ENCODE measurements at places on chromosomes 6 and 20.

DNA sequence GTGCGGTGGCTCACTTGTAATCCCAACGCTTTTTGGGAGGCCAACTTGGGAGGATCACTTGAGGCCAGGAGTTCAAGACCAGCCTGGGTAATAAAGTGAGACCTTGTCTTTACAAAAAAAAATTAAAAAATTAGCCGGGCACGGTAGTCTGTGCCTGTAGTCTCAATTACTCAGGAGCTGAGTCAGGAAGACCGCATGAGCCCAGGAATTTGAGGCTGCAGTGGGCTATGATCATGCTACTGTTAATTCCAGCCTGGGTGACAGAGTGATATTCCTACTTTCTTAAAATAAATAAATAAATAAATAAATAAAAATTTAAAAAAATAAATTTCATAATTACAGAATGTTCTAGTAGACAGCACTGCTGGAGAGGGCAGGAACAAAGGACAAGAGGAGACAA lies 62.4 kb downstream of the DST start:
- DNase-seq = no peak

- no peak for DNase-seq
These were observed 220.4 kb downstream of the PLCB1 start for GRCh38 chr20:8352486-8352885.

- DNase-seq = no peak
These were observed 54.2 kb downstream of the SYNDIG1 start for GRCh38 chr20:24523661-24524060.

GRCh38 chr20:914727-915498 lies 1.2 kb downstream of the ANGPT4 start:
- no peak for DNase-seq

DNA sequence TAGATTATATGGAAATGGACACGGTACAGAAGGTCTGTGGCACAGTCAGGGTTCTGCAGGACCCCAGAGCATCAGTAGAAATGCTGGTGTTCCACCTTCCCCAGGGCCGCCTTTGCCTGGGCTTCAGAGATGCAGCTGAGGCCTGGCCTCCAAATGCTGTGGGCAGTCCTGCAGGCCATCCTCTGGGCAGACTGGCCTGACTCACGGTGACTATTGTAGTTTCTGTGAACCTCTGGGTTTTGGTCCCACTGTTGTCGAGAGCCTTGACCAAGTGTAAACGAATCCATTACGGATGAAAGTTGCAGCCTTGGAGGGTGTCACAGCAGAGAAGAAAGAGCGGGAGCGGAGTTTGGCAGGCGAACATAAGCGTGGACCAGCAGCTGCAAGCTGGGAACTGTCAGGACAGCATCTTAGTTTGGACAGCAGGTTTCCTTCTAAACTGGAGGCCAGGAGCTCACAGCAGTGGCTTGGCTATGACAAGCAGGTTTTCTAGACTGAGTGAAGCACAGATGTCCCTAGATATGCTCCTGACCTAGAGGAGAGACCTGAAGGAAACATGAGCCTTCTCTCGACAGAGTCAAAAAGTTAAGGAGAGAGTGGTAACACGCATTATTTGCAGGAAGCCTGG lies 46.2 kb upstream of the BCLAF1 start:
- DNase-seq = no peak

DNA sequence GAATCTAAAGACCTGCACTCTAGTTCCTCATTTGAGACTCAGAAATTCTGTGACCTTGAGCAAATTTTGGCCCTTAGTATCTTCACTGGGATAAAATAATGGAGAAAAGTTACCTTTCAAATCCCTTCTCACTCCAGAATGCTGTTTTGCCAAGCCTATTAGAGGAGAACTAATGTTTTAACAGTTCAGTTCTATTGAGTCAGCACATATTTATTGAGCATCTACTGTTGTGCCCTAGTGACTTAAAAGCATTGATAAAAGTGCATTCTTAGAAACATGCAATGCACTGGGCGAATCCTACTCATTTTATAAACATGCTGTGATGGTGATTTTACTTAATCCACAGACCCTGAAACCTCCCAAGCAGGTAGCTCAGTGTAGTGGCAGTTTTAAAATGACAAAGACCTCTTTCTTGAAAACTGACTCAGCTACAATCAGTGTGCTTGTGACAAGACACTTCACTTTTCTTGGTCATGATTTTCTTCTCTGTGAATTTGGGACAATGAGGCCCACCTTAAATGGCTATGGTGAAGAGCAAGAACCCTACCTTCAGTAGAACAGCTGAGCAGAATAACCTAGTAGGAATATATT lies 312.0 kb downstream of the ALDH8A1 start:
- DNase-seq = no peak

- no peak for DNase-seq
These were observed 46.3 kb downstream of the CYP39A1 start for GRCh38 chr6:46606338-46606737.

DNA sequence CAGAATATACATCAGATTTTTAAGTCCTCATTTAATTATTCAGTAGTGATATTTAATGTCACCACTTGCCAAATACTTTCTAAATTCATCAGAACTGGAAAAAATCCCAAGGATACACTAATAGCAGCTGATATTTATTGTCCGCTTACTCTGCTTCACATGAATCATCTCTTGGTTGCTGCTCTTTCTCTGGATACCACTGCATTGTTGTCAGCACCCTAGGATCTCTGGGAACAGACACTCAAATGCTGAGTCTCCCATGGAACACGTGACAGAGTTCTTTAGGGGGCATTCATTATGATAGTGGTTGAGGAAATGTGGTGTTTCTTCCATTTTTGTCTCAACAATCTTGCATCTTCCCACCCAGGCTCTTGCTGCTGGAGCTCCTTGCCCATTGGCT lies 318.0 kb downstream of the RFPL4B start:
- no peak for DNase-seq

DNA sequence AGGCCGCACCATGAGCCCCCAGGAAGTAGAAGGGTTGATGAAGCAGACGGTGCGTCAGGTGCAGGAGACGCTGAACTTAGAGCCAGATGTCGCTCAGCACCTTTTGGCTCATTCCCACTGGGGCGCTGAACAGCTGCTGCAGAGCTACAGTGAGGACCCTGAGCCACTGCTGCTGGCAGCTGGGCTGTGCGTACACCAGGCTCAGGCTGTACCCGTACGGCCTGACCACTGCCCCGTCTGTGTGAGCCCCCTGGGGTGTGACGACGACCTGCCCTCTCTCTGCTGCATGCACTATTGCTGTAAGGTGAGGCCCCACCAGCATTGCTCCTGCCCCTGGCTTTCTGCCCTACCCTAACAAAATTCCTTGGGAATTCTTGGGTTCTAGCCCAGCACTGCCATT lies 13.1 kb downstream of the DNPH1 start:
- DNase-seq = no peak

DNA sequence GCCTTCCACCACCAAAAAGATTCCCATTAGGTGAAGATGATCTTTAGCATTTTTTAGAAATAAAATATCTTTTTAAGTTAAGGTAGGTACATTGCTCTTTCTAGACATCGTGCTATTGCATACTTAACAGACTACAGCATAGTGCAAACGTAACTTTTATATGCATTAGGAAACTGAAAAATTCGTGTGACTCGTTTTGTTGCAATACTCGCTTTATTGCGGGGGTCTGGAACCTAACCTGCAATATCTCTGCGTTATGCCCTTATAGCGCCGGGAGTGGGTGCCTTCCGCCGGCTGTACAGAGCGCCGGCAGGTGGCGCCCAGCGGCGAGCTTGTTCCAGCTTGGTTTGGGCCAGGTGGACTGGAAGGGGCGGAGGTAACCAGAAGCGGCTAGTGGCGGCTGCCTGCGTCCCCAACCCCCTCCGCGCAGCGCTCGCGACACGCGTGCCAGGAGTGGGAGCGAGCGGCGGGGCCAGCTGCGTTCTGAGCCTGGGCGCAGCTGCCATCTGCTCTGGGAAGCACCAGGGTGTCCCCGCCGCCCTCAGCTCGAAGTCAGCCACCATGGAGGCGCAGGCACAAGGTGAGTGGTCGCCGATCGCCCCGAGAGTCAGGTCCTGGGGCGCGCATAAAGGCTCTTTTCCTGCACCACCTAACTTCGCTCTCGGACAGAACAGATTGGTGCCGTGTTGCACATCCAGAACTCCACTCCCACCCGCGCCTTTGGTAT lies at the start of gene TPD52L1:
Gene TPD52L1 (plus strand): TSS at position 383 of the 727 bp plus-strand sequence. CDS start 179 bp downstream, at position 562.
- peak; percentile 81 for DNase-seq

DNA sequence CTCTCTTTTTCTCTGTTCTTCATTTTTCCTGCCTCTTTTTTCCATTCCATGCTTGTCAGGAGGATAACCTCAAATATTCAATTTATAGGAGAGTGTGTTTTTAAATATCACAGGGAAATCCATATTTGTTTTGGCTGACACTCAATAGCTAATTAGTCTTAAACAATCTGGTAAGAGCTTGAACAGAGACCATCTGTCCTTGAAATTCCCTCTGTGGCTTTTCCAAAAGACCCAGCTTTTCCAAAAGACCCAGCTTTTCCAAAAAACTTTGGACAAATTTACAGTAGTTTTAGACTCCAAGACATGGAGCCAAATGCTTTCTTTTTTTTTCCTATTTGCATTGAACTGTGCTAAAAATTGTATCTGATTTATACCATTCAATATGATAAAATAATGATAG lies 127.4 kb upstream of the FAM83B start:
- DNase-seq = no peak

DNA sequence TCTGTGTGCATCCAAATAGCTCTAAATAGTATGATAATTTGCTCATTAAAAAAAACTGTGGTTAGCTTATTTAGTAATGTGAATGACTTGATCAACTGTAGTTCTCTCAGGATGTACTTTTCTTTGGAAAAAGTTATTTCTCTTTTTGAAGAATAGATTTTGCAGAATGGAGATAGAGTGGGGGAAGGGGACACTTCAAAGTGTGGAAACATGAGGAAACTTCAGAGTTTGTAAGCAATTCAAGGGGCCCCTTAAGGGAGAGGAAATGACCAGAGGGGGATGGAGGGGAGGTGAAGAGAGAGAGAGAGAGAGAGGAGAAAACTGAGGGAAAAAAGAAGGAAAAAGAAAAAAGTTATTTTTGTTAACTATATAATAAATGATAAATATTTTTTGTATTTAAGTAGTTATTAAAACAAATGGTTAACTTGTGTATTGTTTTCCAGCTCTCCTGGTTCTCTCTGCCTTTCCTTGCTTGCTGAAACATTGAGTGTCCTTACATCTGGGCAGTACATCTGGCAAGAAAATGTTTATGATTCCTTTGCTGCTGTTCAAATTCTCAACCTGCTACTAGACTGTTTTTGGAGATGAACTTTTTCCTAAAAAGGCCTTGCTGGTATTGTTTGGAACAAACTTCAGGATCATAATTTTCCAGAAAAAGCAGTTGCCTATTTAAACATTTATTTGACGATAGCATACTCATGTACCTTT lies 497.5 kb upstream of the CITED2 start:
- DNase-seq = no peak

DNA sequence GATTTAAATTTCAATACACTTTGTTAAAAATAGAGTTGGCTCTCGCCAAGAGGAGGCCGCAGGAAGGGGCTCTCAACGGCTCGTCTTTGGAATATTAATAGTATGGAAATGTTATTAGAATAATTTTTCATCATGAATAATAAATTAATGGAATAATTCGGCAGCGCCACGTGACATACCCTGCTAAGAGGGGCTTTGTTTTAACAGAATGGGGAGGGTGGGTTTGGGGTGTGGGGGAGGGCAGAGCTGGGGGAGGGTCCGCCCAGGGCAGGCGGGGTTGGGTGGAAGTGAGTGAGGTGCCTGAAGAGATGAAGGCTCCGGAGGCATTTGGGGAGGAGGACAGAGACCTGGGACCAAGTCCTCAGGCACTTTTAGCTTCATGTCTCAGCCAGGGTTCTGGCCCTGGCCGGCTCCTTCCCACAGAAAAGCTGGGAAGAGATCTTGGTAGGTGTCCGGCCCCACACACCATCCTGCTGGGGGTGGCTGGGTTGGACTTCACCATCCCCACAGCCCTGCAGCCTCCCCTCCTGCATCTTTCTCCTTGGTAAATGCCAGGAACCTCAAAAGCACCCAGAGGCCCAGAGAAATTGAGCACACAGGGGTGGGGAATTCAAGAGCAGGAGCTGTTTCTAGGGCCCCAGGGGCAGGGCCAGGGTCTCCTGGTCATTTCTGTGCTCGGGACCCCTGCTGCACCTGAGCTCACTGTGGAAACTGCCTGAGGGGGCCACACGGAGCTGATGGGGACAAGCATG lies 93.6 kb upstream of the BHLHE23 start:
- peak; percentile 1 for DNase-seq

- peak; percentile 76 for DNase-seq
These were observed 1.5 kb downstream of the SIGLEC1 start for GRCh38 chr20:3710703-3711483.

- DNase-seq = no peak
These were observed 27.9 kb downstream of the NTSR1 start for GRCh38 chr20:62736407-62737071.

DNA sequence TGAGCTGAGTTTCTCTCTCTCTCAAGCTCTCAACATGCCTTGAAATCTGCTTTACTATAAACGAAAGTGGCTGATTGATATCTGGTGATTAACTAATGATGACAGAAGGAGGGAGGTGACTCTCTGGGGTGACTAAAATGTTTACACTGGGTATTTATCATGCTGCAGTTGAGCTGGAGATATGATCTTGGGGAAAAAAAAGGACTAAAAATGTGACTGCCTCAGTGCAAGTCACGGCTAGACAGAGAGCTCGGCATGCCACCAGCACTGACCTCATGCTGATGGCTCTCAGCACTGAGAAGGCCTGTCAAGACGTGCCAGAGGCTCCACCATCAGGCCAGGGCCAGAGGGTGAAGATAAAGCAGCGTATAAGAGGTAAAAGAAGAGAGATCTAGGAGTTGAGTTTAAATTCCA lies 103.1 kb upstream of the SPACA1 start:
- peak; percentile 72 for DNase-seq

GRCh38 chr20:60543598-60543997 lies 585.4 kb downstream of the CDH26 start:
- DNase-seq = no peak

DNA sequence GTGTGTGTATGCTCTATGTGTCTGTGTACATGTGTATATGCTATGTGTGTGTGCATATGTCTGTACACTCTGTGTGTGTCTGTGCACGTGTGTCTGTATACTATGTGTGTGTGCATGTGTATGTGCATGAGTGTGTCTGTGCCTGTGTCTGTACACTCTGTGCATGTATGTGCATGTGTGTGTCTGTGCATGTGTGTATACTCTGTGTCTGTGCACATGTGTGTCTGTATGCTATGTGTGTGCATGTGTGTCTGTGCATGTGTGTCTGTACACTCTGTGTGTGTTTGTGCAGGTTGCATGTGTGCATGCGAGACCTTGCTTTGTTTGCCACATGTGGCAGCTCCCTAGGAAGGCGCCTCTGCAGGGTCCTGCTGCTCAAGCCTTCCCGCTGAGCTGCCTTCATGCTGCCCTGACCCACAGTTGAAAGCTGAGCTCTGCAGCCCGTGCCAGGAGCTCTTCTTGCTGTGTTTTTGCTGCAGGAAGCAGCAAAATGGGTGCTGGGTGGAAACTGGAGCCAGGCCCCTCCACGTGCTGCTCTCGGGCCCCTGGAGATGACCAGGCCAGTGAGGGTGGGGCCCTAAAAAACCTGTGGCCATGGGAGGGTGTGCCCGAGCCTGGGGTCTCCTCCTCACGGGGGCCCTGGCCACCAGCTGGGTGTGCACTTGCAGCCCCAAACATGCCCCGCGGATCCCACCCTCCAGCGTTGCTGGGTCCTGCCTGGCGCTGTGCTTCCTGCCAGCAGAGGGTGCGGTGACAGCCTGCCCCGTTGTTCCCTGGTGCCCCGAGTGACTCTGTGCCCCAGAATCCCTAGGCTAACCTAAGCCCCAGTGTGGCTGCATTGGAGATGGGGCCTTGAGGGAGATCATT lies 109.1 kb downstream of the DACT2 start:
- DNase-seq = no peak

- no peak for DNase-seq
These were observed 105.7 kb upstream of the GMDS start for GRCh38 chr6:2351090-2351489.

- DNase-seq = no peak
These were observed 7.7 kb upstream of the PTGIS start for GRCh38 chr20:49575551-49576060.

GRCh38 chr6:129575378-129576118 lies 134.4 kb downstream of the ARHGAP18 start:
- peak; percentile 7 for DNase-seq

Measured in heart right ventricle (tissue), 16 donors.